ENCODE measurements at places on chromosomes 6 and 20.

DNA sequence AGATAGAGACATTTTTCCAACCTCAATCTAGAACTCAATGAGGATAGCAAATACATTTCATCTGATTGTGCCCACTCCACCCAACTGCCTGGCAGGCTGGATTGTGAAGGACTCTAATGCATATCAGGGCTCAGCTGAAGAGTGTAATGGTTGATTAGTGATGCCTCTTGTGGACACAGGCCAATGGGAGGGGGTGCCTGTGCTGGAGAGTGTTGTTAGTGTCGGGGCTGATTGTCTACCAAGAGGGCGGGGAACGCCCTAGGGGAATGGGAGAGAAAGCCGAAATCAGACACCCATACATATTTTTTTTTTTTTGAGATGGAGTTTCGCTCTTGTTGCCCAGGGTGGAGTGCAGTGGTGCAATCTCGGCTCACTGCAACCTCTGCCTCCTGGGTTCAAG is 103.7 kb upstream of the SALL4 start:
- DNase-seq = peak; percentile 10

- no peak for DNase-seq
Measured at GRCh38 chr6:145139140-145139850, 596.0 kb downstream of the EPM2A start.

DNA sequence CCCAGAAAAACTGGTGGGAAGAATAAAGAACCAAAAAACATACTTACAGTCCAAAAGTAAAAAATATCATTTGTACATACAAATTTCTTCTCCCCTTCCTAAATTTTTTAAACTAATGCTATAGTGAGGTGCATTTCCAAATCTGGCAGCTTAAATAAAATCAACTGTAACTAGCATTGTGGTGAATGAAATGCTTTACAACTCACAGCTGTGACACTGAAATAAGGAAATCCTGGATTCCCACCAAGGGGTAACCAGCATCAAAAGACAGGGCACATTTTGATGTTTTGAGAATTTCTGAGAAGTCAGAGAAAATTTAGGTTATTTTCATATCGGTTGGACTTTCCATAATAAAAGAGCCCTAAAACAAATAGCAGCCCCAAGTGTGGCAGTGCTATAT is 27.3 kb downstream of the BACH2 start:
- no peak for DNase-seq

GRCh38 chr6:13488896-13489237 is 1.5 kb upstream of the GFOD1 start:
- DNase-seq = peak; percentile 11

GRCh38 chr6:13282393-13283069 is 45.8 kb downstream of the TBC1D7 start:
- no peak for DNase-seq

GRCh38 chr6:87483929-87484328 is 11.2 kb downstream of the SLC35A1 start:
- no peak for DNase-seq

DNA sequence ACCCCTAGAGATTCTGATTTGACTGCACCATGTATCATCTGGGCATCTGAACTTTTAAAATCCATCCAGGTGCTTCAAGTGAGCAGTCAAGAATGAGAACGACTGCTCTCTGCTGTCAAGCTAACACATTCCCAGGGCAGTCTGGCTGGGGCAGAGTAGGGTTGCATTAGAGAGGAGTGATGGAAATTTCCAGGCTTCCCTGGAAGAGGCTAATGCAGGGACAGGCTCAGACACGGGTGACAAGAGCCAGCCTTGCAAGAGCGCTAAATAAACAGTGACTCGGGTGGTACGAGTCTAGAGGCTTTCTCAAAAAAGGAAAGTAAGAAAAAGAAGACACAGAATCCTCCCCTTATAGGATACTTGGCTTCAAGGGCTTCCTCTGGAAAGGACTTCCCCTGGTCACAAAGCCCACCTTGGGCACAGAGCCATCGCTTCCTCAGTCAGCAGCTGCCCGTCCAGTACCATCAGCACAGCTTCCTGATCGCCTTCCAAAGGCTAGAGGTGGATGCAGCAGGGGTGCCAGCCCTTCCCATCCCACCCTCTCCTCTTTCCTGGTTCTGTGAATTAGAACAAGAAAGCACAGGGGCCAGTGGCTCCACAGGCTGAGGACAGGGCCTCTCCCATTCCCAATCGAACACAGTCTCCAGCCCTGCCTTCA is 177.4 kb upstream of the RREB1 start:
- DNase-seq = peak; percentile 86

DNA sequence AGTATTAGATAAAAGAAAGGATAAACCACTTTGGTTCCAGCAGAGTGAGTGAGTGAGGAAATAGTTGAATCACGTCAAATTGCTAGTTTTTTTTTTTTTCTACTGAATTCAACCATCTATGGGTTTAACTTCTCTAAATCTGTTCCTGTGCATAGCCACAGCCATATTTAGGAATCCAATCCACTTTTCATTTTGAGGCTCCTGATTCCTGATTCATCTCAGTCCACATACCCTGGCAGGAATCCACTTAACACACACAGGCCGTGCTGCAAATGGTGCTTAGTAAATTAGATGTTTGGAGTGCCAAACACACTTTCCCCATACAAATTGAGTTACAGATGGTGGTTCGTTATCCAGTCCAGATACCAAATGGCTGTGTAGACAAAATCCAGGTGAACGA is 220.3 kb downstream of the ALDH8A1 start:
- DNase-seq = no peak

DNA sequence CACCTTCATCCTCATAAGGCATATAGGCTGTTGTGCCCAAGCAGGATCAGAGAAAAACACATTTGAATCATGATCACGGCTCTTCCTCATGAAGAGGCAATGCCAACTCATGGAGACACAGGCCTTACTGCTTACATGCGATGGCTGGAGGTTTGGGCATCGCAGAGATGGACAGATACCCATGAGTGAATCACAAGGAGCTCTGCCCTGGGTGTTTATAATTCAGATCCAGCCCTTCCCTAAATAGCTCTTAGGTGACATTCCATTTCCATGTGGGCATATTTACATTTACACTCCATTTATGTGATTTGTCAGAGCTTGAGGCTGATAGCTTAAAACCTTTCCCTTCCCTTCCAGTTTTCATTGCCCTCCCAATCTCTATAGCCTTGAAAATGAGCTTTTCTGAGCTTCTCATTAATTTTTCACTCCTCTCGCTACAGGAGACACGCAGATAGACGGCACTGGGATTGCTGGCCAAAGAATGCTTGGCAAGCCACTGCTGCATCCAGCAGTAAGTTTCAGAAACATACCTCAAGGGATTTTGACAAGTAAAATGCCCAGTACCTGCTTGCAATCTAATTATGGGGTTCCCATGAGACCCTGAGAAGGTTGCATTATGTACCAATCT is 249.1 kb downstream of the TBC1D7 start:
- DNase-seq = no peak

DNA sequence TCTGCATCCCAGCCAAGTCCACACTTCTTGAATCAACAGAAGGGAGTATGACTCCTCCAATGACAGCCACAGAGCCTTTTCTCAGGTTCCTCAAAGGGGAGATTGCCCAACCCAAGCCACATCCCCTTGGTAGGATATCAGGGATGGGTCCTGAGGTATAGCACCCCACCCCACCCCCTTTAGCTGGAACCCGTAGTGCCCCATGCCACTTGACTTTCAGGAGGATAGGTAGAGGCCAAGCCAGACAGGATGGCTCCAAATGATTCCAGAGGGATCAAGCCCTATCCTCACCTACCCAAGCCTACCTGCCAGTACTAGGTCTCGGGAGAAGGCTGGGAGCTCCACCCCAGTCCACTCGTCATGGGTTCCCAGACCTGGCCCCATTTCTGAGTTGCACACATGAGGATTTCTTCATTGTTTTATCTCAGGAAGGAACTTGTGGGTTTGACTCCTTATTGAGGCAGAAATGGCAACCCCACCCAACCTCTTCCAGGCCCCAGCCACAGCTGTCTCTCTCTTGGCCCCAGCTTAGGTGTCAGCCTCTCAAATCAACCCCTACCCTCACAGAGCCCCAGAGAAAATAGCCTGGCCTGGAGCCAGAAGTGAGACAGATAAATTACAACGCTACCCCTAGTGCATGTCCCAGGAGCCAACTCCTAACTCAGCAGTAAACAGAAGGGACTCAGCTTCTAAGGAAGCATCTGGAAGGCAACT is 3.6 kb downstream of the CCND3 start:
- no peak for DNase-seq

- no peak for DNase-seq
Measured at GRCh38 chr20:38815446-38815845, 9.9 kb downstream of the PPP1R16B start.

- DNase-seq = no peak
Measured at GRCh38 chr20:4511776-4512175, 209.9 kb upstream of the PRND start.

DNA sequence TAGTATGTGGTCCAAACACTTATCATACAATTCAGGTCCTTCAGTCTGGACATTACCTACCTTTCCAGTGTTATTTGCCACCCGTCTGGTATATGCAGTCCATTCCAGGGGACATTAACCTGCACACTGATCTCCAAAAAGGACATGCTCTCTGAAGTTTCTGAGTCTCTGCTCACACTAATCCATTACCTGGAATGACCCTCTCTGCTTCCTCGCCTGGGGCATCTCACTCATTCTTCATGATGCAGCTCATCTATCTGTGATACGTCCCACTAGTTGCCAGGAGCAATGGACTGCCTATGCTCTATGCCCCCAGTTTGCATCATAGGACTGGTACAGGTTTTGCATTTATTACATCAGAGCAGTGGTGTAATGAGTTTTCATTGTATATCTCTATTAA is 5.9 kb upstream of the TUBB2B start:
- no peak for DNase-seq

GRCh38 chr6:12169377-12169776 is 120.8 kb upstream of the EDN1 start:
- no peak for DNase-seq

GRCh38 chr6:144305985-144306384 is 20.9 kb downstream of the UTRN start:
- no peak for DNase-seq

DNA sequence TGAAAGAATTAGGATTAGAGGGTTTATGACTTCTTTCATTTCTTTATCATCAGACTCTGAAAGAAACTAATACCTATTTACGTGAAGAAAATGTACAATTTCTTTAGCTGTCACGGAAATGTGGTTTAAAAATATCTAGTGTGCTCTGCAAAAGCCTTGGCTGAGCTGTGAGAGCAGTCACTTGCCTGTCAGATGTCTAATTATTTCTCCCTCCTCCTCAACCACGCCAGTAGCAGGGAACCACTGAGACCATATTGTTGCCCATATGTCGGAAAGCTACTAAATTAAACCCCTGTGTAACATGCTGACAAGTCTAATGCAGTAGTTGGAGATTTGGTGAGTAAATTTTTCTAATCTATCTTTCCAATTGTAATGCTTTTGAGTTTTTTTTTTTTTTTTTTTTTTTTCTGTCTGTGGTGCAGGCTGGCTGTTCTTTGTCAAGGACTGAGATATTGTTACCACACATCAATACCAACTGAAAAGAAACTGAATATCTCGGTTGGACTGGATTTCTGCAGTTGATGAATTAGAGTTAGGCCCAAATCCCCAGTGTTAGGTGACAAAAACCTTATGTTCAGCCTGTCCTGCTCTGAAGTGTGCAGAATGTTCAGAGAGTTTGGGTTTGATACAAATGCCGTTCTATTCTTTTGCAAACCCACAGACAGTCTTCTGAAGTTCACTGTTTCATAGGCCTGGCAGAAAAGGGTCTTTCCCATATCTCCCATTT is 302.9 kb upstream of the SYNCRIP start:
- DNase-seq = no peak

GRCh38 chr20:58086763-58087561 is 141.5 kb downstream of the ANKRD60 start:
- peak; percentile 10 for DNase-seq

- DNase-seq = no peak
Measured at GRCh38 chr6:143755301-143755744, 77.6 kb downstream of the PHACTR2 start.

- no peak for DNase-seq
Measured at GRCh38 chr6:142478117-142478516, 176.3 kb downstream of the ADGRG6 start.

GRCh38 chr6:137217801-137218472 is 1.2 kb downstream of the IFNGR1 start:
- DNase-seq = peak; percentile 74

- DNase-seq = no peak
Measured at GRCh38 chr6:34891296-34891695, 2.2 kb downstream of the ANKS1A start.

- DNase-seq = no peak
Measured at GRCh38 chr6:131911951-131912350, 39.2 kb downstream of the CCN2 start.

DNA sequence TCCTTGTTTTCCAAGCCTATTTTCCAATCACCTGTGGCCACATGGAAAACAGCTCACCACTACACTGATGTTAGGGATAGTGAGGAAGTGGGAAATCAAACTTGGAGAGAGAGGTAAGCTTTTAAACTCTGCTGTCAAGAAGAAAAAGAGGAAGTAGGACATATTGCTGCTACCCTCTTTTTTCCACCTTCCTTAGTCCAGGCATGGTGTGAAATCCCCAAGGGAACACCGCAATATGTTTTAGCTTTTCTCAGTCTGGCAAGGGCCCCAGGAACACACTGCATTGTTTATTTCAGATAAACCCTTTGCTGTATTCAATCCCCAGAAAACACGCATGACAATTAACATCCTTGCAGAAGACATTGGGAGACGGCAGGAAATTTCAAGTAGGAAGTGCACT is 61.3 kb downstream of the HS3ST5 start:
- DNase-seq = no peak

- no peak for DNase-seq
Measured at GRCh38 chr6:12148317-12148801, 136.2 kb downstream of the HIVEP1 start.

- DNase-seq = peak; percentile 16
Measured at GRCh38 chr6:107634324-107635056, 144.6 kb downstream of the SOBP start.

- no peak for DNase-seq
Measured at GRCh38 chr6:3910106-3910663, 61.0 kb downstream of the FAM50B start.

- DNase-seq = no peak
Measured at GRCh38 chr6:46218457-46218856, 47.7 kb upstream of the ENPP5 start.

DNA sequence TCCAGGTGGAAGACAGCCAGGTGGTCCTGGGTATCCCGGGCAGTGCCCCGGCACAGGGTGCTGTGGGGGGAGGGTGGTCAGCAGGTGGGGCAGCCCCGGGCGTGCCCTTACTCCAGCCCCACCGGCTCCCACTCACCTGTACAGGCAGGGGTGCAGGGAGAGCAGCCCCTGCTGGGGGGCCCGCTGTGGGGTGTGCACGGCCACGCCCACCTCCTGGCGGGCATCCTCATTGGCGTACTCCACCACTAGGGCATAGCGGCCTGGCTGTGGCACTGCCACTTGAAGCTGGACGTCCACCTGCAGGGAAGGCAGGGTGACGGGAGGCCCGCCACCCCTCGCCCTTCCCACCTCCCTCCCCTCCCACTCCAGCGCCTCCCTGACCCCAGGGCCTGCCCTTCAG is 29.6 kb downstream of the ADRM1 start:
- no peak for DNase-seq

- DNase-seq = no peak
Measured at GRCh38 chr6:184161-184700, 108.1 kb upstream of the DUSP22 start.
